ENCODE measurements at places on chromosomes 4 and X.

GRCh38 chrX:110015915-110016314, 13.0 kb downstream of the TMEM164 start:
- no peak for DNase-seq

- no peak for DNase-seq
These were observed 3.1 kb downstream of the SMS start for GRCh38 chrX:21943460-21944135.

DNA sequence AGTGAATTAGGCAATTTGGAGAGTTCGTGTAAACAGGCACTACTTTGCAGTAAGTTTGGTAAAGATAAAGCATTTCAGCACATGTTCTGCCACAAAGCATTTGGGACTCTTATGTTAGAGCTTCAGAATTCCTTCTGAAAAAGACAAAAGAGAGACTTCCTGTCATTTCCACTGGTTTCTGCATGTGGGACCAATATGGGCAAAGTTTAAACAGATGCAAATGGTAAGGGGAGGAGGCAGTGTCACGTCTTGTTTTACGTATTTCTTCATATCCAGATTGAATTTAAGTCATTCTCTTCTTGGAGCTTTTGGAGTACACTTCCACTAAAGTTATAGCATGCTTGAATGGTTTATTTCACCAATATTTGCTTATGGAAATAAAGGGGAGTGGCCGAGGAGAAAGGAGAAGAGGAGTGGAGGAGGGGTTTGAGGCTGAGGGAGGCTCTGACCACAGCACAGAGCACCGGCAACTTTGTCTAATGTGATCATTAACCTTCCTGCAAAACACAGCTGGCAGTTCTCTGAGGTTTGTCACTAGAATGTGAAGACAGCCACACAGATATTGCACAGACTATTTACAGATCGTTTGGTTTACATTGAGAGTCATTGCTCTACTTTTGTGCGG, at the start of gene APELA:
Gene APELA, plus strand, starts transcription at position 479 of the 625 bp plus-strand sequence. CDS start 154 bp downstream, outside the sequence.
- no peak for DNase-seq

DNA sequence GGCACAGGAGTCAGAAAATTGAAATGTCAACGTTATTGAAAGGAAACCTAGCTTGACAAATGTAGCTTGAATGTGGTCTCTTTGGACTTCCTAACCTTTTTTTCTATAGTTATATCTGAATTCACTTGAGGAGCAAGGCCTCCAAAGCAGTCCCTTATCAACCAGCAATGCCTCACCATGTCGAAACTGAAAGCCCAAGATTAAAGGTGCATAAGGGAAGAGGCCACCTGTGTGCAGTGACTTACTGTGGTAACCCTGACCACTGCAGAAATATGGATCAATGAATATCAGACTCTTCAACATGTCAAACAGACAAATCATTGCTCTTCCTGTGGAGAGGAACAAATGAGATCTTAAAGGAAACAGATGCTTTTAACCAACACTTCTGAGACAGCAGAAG, 95.0 kb upstream of the GIMD1 start:
- no peak for DNase-seq

DNA sequence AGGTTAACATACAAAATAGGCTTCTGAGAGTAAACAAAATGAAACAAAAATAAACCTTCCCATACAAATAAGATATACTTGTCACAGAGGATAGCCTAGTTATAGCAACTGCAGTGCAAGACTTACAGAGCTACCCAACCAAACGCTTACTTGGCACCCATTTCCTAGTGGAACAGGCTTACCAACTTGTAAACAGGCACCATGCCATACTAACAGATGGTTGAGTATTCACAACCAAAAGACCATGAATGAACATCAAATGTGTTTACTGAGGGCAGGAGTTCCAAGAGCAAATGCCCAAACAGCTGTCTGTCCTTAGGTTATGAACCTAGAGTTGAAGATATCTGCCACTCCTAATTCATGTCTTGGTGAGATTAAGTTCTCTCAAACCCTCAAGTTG, 2629.2 kb downstream of the PCDH7 start:
- no peak for DNase-seq

DNA sequence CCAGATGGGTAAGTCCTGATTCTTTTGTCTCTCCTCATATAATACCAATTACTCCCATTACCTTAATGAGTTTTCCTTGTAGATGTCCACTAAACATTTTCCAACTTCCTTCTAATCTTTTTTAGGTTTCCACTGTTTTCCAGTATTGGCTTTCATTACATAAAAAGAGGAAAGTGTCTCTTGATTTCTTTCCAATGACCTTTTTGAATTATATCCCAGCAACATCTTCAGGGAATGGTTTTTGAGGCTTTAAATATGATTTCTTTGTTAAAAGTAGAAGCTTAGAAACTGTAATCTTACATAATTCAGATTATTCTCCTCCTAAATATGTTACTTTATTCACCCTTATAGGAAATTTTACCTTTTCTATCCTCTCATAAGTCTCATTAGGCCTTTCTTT, 135.0 kb downstream of the AWAT2 start:
- no peak for DNase-seq

- no peak for DNase-seq
These were observed 125.3 kb downstream of the UBE2K start for GRCh38 chr4:39823191-39823590.

GRCh38 chr4:40340030-40340429, 4.9 kb downstream of the CHRNA9 start:
- no peak for DNase-seq

DNA sequence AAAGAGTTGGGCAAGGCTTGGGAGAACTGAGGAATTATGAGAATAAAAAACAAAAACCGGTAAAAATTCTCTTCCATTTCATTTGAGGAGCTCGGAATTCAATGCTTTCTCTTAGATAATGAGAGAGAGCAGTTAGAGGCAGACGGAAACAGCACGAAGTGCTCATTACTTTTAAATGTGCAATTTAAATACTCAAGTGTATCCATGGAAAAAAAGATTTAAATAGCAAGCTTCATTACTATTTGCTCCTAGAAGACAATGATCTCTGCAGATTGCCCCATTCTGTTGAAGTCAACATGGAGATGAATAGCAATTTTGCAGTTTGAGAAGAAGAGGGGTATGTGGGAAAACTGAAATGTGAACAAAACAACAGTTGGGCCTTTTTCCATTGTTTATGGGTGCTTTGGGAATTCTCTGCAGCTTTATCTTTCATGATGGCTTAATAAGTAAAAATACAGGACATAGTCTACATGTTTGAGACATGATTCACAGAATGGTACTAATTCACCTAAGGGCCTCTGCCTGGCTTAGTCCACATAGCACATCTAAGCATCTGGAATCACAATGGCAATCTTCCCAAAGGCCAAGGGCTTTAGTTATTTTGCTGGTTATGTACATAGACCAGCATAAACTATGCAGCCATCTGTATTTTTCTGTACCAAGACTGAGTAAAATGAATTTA, 512.7 kb upstream of the FAT1 start:
- no peak for DNase-seq

GRCh38 chr4:118760493-118760892, 75.3 kb downstream of the METTL14 start:
- no peak for DNase-seq

DNA sequence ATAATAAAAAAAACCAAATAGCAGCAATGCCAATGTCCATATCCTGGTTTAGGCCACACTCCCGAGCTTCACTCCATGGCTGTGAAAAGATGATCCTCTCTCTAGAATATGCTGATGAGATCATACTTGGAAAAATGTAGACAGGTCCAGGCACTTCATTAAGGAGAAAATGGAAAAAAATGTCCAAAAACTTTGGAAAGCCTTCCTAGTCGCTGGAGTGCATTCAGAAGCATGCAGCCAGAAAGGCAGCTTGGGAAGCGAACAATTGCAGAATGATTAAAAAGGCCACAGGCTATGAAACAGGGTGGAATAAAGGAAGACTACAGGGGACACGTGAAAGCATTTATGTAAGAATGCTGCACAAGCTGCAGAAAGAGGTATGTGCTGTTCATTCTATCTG, 165.6 kb upstream of the HCCS start:
- DNase-seq, result no peak

GRCh38 chr4:1506956-1507721, 100.9 kb upstream of the NKX1-1 start:
- DNase-seq, result no peak

- no peak for DNase-seq
These were observed 431.8 kb upstream of the HTR2C start for GRCh38 chrX:114152130-114152529.

GRCh38 chr4:54958236-54958635, 167.2 kb downstream of the KDR start:
- DNase-seq, result peak; percentile 17

DNA sequence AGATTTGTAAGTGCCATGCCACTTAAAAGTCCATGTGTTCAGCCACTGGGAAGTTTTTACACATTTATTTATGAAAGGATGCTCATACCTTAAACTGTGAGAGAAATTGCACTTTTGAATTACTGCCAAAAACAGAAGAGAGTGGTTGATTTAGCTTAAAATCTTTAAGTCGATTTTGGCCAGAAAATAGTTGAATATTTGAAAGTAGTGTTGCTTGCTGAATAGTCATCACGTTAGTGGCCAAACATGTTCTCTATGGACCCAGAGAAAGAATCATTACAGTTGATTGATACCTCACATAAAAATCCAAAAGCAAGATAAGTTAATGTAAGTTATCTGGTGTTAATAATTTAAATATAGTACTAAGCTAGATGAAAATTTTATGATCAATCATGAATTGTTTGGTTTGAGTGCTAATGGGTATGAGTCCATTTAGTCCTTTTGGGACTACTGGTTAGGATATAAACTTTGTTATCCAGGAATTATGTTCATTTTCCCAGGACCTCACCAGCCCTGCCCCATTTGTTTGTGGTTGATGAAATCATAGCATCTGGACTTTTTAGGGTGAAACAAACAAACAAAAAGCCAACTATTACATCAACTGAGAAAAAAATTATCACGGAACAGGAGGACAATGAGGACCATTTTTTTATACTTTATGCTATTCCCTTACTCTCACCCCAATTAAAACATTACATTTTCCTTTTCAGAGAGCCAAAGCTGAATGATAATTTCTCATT, 6.3 kb downstream of the GIMD1 start:
- DNase-seq, result no peak

GRCh38 chrX:152907084-152907651, 9.3 kb downstream of the ZNF185 start:
- DNase-seq, result no peak

- no peak for DNase-seq
These were observed 3.4 kb downstream of the AKAP14 start for GRCh38 chrX:119899125-119899524.

- DNase-seq, result no peak
These were observed 16.5 kb upstream of the ENPP6 start for GRCh38 chr4:184234155-184234554.

GRCh38 chr4:139726615-139727014, 61.0 kb downstream of the MGST2 start:
- DNase-seq, result no peak

- no peak for DNase-seq
These were observed 464.4 kb upstream of the BOD1L1 start for GRCh38 chr4:14091966-14092365.

DNA sequence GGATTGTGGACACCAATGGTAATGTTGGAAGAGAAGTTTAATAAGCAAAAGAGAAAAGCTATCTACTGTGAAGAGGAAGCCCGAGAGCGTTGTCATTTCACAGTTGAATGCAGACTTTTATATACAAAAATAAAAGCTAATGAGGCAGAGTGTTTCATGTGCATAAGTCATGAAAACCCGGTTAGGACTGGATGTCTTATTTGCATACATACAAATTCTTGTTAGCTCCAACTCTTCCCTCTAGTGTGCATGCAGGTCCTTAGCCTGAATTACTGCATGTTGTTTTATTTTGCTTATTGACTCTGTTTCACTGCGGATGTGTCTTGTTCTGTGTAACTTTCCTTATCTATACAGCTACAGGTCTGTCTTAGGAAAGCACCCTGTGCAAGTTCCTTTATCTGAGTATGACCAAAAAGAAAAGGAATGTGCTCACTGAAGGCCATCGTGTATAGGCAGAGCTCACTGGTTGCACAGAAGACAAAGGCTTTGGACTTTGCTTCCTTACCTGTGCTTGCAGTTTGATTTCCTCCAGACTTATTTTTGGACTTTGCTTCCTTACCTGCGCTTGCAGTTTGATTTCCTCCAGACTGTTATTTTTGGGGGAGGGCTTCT, 25.1 kb upstream of the UGT2B11 start:
- DNase-seq, result no peak

GRCh38 chrX:2960861-2961515, 31.8 kb upstream of the ARSD start:
- DNase-seq, result no peak

- DNase-seq, result no peak
These were observed 17.6 kb downstream of the OFD1 start for GRCh38 chrX:13752141-13752540.

GRCh38 chr4:155703486-155704247, 37.0 kb downstream of the GUCY1A1 start:
- DNase-seq, result no peak
